Cortex of kidney (tissue), 1 donor: ENCODE measurements at places on chromosomes 4 and X.

DNA sequence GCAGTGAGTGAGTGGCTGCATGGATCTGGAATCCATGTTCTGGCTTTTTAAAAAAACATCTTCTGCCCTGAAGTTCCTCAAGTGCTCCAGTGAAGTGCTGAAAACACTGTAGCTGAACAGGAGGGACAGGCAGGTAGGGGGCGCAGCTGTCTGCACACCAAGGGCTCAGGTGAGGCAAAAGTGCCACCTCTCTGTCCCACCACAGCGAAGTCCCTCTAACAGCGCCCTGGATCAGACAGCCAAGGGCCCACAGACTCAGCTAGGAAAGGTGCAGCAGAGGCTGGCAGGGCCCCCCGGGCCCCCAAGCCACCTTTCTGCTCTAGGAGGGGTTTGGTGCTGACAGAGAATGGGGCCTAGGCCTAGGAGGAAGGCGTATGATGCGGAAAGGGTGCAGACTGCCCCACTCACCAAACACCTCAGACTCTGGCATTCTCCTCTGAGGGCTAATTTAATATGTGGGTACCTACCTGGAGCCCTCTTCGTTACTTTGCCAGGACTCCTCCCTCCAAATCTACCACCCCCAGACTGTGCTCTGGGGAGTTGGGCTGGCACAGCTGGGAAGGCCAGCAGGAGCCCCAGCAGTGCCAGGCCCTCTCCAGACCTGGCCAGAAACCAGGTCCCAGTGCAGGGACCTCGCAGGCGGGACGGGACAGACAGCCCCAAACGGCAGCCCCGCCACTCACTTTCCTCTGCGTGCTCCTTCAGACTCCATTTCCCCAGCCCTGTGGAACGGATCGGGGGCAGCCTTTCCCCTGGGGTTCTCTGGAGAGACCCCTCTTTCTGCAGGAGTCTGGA lies 73.7 kb downstream of the ENPP6 start:
- no peak for DNase-seq

- DNase-seq, result no peak
Observed at GRCh38 chr4:17577665-17578481, 875 bp downstream of the LAP3 start.

DNA sequence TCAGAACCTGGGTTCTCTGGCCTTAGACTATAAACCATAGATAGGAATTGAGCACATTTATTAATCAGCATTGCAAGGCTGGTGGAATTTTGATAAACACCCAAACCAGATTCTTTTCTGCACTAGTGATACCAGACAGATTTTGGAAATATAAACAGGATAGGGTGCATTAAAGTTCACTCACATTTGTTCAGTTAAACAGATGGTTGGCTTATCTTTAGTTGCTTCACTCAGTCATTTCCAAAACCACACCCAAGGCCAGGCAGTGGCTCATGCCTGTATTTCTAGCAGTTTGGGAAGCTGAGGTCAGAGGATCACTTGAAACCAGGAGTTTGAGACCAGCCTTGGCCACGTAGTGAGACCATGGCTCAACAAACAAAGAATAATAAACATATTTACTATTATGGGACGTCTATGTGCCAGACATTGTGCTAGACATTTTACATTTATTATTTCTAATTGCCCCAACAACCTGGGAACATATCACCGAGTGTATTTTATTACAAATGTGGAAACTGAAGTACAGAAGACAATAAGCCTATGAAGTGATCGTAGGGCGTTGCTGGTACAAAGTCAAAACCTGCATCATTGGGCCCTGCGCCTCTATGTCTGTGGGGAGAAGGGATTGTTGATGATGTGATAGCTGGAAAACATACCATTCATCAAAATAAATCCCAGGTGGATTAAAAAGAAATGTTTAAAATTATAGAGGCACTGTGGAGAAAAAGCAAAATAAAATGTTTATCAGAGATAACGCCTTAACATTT lies 15.0 kb downstream of the ADD1 start:
- DNase-seq, result no peak

DNA sequence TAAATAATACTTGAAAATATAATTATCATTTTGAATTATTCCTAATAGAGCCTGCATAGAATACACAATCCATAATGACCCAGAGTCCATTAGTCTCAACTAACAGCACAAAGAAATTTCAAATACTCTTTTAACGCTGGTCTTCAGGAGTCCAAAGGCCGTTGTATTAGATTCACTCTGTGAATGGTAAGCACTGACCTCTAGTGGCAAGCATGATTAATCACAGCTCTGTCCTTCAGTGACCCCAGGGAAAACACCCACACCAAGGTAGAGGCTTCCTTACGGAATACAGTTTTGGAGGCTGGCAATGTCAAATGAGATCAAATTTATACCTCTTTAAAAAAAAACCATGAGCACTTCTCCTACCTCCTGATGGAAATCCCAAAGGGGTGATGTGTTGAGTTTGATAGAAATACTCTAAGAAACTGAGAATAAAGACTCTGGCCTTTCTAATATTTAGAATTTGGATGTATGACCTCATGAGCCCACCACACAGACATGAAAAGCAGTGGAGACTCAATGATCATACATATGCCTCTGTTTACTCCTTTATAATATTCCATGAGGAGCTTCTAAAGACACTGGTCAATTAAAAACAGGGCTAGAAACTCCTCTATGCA lies 147.2 kb upstream of the DKK2 start:
- DNase-seq, result no peak

GRCh38 chr4:22237155-22237751 lies 278.6 kb downstream of the ADGRA3 start:
- no peak for DNase-seq

DNA sequence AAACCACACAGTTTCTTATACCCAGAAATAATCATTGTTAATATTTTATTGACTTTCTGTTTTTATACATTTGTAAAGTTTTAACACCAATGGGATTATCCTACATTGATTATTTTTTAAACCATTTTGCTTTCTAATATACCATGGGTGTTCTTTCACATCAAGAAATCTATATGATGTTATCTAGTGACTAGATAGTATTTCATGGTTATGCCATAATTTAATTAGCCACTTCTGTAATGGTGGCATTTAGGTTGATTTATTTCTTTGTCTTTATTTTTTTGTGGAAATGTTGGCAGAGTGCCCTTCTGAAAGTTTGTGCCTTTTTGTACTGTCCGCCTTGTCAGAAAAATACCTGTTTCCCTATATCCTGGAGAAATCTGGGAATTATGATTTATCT lies 193.3 kb downstream of the CEP135 start:
- no peak for DNase-seq

GRCh38 chr4:41058426-41058825 lies 155.9 kb downstream of the APBB2 start:
- DNase-seq, result no peak

DNA sequence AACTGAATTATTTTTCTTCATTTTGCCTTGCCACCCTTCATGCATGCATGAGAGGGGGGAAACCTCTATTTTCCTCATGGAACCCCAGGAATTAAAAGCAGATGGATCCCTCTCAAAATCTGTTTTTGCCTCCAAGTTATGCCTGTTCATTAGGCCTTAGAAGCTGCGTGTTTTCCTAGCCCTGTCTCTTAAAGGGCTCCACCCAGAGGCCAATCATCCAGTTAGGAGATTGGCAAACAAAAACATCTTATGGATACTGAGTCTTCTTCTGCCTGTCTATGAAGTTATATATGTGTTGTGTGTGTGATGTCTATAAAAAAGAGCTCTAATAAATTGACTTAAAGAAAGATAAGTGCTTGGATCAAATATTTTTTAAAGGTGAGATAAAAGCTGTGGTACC lies 142.9 kb downstream of the ANAPC10 start:
- DNase-seq, result no peak

- DNase-seq, result no peak
Observed at GRCh38 chrX:68932611-68933010, 103.8 kb downstream of the EFNB1 start.

DNA sequence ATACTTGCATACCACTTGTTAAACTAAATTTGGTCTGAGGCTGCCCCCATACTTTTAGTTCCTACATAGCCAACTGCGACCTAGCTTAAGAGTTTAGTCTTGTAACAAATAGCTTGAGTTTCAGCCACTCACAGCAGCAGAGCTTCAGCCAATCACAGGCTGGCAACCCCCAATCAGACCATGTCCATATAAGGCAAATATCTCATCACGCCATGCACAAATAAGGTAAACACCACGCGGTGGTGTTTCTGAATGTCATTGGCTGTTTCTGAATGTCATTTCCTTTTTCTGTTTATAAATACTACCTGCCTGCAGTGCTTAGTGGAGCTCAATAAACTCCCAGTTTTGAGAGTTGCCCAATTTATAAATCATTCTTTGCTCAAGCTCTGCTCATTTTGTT lies 143.1 kb upstream of the MAD2L1 start:
- no peak for DNase-seq

DNA sequence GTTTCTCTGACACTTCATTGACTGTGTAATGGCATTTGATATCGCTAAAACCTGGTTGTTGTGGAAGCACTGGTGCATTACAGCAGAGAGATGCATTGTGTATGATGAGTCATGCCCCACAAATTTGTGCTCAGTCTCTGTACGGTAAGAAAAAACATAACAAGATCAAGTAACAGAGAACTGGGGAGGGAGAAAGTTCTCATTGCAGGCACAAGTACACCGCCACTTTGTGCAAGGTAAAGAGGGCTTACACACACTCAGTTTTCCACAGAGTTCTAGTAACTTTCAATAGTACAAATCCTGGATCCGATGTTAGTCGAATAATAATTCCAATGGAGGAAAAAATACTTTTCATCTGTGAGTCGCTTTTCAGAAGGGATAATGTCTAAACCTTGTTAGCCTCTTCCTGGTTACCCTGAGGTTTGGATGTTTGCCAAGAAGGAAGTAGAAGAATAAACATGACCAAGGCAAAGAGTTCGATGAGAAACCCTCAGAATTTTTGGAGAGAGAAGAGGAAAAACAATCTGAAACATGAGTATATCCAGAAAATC lies 512.5 kb upstream of the SLIT2 start:
- no peak for DNase-seq

DNA sequence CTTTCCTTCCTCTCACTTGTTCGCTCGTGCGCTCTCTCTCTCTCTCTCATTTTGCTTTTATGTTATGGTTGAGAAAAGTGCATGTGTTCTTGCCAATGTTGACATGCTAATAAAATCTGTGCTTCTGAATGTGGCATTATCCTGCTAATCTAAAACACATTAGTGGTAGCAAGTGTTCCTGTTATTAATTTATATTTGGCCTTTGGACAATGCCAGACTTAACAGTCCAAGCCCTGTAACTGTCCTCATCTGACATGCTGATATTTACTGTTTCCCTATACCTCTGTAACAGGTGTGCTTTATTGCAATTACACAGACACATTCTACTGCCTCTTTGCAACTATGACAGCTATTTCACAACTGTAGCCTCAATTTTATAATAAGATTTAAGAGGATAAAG lies 2.7 kb downstream of the PPARGC1A start:
- DNase-seq, result no peak
